ENCODE measurements at places on chromosomes 6 and 20.

GRCh38 chr20:34375977-34376430, 12.9 kb downstream of the ITCH start:
- DNase-seq, result no peak

- DNase-seq, result no peak
Observed at GRCh38 chr6:20279051-20279450, 66.8 kb upstream of the MBOAT1 start.

DNA sequence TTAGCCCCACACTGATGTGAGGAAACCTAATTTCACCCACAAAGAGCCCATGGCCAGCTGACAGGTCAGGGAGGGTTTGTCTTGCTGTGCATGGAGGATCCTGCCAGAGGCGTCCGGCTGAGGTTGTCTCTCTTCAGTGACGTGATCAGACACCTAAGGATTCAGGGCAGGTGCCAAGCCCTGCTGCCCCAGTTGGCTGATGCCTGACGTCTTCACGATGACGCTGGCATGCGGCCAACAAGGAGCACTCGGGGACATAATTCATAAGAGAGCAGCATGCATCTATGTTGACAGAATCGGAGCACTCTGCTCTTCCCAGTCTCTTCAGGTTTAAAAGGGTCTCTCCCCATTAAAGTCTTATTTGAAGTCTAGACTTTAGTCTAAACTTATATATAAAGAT, 47.8 kb downstream of the PSMB1 start:
- DNase-seq, result no peak

- no peak for DNase-seq
Observed at GRCh38 chr6:5670811-5671561, 335.7 kb downstream of the NRN1 start.

DNA sequence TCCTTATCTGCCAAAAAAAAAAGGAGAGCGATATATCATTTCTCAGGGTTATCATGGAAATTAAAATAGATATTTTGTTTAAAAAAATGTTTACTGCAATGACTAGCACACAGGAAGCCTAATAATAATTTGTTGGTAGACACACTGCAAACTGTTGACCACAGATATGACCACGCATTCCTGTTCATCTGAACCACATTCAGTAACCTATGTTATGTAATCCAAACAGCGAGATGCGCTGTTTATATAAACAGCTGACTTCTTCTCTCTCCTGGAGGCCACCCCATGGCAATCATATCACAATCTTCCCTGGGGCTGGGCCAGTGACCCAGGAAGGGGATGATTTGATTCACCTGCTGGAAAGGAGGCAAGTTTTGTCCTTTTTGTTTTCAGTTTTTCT, 129.3 kb upstream of the UST start:
- DNase-seq, result no peak

DNA sequence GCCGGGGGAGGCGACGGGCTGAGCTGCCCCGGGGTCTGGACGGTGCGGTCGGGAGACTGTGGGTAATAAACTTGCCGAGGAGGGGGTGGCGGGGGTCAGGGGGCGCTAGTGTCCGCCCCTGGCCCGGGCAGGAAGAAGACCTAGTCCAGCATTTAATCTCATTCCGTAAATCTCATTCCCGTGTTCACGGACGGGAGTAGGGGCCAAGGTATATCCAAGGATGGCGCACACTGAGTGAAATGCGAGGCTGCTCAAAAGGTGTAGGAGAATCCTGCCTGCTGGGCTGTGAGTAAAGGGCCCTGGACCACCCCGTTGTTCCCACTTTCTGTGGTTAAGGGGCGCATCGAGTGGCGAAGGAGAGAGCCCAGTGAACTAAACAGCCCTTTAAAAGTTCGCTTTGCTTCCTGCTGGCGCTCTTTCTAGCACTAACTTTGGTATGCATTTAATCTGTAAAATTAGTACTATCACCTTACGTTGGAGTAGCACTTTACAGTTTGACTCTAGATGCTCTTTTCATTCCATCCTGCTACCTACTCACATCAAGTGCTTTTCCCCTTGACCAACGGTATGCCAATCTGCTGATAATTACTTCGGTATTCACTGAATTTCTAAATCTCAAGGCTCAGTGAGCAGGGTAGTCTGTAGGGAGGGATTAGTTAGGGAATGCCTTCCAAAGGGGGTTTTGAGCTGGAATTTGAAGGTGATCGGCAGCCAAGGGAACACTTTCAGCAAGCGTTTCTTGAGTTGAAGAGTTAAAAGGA, 730 bp downstream of the PARD6B start:
- DNase-seq, result no peak

- DNase-seq, result no peak
Observed at GRCh38 chr20:41168281-41169161, 31.2 kb downstream of the PLCG1 start.

DNA sequence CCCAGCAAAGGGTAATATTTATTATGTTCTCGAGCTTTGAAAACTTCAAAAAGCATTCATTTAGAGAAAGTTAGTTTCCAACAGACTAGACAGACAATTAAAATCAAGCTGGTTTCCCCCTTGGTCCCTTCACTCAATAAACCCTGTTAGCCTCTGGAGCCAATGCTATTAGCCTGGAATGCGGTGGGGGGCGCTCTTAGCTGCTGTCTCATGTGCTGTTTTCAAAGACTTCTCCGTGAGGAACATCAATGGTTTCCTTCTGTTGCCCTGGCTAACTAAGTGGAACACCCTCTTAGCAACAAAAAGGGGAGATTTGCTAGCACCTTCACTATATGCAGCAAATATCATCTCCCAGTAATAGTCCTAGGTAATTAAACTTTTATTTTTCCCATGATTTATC, 86.4 kb downstream of the LY86 start:
- DNase-seq, result no peak

DNA sequence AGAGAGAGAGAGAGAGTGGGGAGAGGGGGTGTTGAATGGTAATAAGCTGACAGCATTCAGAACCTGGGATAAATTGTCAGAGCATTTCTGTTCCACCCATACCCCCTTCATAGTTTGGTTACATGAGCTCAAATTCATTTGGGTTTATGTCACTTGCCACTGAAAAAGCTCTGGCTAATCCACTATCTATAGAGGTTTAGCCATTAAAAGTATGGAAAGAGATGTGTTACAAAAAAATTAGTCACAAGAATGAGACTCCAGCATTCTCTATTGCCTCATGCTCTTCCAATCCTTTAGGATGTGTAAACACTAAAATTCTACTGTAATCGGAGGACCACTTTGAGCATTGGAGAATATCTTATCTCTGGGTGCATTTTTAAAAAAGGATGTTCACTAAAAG, 297.6 kb upstream of the TCF21 start:
- DNase-seq, result no peak

GRCh38 chr6:13851330-13851729, 37.0 kb upstream of the MCUR1 start:
- DNase-seq, result no peak

DNA sequence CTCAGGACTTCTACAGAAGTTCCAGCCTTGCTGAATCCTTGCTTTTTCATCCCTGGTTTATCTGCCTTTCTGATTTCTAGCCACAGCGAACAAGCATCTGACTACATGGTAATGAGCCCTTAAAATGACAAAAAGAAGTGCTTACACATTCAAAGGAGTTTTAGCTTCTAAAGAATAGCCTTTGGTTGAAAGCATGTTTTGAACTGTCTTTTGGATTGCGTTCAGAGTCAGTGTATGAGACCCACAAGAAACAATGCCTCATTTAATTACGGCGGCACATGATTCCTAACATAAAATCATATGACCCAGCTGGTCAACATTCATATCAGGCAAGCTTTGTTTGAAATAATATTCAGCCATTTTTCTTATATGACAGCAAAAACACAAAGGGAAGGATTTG, 784.2 kb downstream of the KIF16B start:
- no peak for DNase-seq

- DNase-seq, result no peak
Observed at GRCh38 chr20:18001131-18001921, 32.5 kb downstream of the MGME1 start.

- DNase-seq, result no peak
Observed at GRCh38 chr6:93516441-93516840, 97.1 kb upstream of the EPHA7 start.

GRCh38 chr6:149474108-149474935, 10.5 kb downstream of the ZC3H12D start:
- DNase-seq, result no peak

DNA sequence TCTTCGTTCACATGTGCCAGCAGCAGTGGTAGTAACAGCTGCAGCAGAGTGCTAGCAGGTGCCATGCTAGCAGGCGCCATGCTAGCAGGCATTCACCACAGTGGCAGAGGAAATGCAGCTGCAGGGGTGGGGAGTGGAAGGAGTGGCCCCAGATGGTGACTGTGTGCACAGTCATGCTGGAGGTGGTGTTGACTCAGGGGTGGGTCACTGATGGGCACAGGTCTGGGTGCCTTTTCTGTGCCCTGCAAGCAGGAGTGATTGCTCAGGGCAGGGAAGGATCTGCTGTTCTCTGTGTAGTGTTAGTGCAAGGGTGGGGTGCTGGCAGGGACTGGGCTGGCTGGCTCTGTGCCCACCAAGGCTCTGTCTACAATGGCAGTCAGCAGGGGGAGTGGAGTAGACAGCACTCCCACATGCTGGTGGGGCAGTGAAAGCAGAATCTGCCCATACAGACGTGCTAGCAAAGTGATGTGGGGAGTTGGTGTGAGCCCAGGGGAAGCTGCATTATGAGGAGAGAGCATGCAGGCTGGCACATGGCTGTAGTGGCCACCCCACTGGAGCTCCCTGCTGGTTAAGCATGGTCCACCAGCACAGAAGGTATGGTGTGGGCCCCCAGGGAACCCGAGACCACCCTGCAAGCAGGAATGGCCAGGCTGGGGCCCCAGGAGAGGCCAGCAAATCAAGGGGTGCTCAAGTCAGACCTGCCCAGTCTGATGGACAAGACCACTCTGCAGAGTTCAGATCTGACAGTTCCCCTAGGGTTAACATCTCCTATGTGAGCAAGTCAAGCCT, 11.4 kb upstream of the TSPYL4 start:
- peak; percentile 38 for DNase-seq

DNA sequence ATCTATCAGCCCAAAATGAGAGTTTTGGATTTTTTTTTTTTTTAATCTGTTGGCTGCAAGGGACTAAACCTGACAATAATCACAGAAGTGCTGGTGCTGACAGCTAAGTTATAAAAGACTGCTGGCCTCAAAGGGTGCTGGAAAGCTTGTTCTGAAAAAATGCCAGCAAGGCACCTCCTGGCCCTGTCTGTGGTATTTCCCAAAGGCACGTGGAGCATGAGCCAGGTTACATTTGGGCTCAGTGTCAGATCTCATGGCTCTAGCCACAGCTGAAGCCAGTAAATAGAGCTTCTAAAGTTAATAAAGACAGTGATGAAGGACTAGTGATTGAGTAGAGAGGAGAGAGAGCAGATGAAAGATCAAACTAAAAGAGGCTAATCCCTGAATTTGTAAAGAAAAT, 178.9 kb downstream of the FUT9 start:
- no peak for DNase-seq

- DNase-seq, result no peak
Observed at GRCh38 chr6:125773387-125774341, 17.1 kb upstream of the NCOA7 start.

DNA sequence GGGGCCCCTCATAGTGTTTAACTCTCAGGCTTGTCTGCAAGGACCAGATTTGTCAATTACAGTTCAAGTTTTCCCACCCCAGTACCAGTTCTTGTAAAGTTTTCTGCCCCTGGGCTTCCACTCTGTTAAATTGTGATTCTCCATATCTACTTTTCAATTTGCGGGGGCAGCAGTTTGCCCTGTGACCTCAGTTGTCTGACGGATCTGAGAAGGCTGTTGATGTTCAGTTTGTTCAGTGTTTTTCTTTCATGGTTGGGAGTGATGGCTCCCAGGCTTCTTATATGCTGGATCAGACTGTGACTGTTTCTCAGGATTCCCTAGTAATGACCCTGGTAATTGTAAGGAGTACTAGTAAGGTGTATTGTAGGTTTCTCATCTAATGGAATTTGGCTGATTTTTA, 101.0 kb upstream of the GGTLC1 start:
- DNase-seq, result no peak

- DNase-seq, result no peak
Observed at GRCh38 chr6:90107771-90108282, 188.8 kb downstream of the BACH2 start.

DNA sequence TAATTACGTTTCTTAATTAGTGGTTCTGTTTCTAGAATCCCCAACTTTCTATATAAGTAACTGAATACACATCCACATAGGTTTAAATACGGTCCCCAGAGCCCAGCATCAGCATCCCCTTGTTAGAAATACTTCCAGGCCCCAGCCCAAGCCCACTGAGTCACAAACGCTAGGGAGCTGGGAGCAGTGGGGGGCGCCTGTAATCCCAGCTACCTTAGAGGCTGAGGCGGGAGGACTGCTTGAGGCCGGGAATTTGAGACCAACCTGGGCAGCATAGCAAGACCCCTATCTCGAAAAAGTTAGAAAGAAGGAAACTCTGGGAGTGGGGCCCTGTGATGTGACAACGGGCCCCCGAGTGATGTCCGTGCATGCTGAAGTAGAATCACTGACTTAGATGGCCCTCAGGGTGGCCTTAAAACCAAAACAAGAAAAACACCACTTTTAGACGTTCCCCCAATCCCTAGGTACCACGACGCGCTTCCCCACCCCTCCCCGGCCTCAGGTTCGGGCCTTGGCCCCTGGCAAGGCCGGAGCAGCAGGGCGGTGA, 1.3 kb upstream of the PPP1R3G start:
- DNase-seq, result no peak

DNA sequence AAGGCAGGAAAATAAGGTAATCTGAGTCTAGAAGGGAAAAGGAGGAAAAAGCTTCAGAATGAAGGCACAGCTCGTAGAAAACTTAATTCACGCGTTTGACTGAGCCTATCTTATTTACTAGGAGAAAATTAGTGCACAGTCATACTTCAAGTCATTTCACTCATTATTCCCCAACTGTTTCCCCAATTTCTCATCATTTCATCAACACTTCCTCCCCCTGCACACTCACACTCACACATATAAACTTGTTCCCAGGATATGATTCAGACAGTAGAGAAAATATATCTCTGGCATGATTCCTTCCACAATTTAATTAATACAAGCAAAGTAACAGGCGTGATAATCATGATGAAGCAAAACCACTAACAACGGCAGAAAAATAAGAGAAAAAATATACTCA, 94.5 kb upstream of the F13A1 start:
- DNase-seq, result no peak

DNA sequence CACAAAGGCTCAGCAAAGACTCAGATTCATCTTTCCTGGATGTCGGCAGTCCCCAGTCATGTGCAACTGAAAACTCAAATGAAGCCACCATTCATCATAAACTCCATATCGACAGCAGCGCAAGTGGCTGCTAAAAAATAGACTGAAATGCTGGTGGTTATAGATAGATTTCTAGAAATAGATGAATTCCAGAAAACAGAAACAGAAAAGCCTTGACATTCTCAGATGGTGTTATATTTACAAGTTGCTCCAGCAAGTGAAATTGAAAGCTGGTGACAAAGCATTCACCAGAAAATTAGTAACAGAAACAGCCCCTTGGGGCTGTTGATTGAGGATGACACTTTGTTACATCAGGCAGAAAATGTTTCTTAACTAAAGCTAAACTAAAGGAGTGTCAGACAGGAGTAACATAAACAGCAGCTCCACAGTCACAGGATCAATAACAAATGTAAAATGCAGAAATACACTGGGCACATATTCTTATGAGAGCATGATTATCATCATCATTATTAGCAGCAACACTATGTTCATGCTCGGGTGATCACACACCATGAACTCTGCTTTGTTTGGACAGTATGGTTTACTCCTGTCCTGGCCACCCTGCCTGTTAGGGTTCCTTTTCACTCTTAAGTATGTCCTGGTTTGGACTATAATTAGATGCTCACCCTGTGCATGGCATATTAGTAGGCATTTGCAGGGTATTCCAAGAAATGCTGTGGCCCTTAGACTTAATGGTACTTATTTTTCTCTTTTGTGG, 36.4 kb upstream of the SLC35F1 start:
- DNase-seq, result no peak

GRCh38 chr6:42210551-42210950, 7.1 kb downstream of the MRPS10 start:
- DNase-seq, result peak; percentile 62
